ENCODE measurements at places on chromosomes 1 and 21.

- DNase-seq = no peak
These were observed 9.3 kb downstream of the FAM151A start for GRCh38 chr1:54614024-54614423.

DNA sequence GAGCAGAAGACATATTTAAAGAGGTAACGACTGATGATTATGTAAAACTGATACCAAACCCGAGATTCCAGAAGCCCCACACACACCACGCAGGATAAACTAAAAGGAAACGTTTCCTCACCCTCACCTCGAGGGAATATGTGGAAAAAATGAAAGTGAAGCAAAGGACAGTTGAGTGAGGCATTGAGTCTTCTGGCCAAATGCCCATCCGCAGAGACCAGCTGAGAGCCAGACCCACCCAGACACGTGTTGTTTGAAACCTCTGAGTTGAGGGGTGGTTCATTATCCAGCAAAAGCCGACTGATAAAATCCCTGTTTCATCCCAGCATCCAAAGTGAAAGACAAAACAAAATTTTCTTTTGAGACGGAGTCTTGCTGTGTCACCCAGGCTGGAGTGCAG is 29.6 kb upstream of the PCBP3 start:
- peak; percentile 27 for DNase-seq

- DNase-seq = no peak
These were observed 328.9 kb upstream of the USP25 start for GRCh38 chr21:15400905-15401304.

- DNase-seq = no peak
These were observed 1.7 kb downstream of the DCAF8 start for GRCh38 chr1:160260406-160261382.

- DNase-seq = no peak
These were observed 1.4 kb downstream of the ZBTB8A start for GRCh38 chr1:32540605-32541004.

DNA sequence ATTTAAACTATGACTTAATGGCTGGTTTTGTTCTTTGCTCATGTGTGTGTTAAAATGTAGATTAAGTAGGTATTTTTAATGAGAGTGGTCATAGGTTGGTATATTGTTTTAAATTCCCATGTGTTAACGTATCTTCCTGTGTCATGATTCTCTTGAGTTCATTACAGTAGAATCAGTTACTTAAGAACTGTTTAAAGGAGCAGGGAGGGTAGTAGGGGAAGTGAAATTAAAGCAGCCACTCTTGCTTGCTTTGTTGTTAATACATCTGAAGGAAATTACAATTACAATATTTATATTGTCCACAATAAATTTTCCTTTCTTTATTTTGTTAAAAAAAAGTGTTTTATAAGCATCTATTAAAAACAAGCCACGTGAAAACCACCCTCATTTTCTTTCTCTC is 119.2 kb upstream of the KIAA1614 start:
- no peak for DNase-seq

GRCh38 chr21:45169001-45169400 is 94.6 kb downstream of the ADARB1 start:
- no peak for DNase-seq

DNA sequence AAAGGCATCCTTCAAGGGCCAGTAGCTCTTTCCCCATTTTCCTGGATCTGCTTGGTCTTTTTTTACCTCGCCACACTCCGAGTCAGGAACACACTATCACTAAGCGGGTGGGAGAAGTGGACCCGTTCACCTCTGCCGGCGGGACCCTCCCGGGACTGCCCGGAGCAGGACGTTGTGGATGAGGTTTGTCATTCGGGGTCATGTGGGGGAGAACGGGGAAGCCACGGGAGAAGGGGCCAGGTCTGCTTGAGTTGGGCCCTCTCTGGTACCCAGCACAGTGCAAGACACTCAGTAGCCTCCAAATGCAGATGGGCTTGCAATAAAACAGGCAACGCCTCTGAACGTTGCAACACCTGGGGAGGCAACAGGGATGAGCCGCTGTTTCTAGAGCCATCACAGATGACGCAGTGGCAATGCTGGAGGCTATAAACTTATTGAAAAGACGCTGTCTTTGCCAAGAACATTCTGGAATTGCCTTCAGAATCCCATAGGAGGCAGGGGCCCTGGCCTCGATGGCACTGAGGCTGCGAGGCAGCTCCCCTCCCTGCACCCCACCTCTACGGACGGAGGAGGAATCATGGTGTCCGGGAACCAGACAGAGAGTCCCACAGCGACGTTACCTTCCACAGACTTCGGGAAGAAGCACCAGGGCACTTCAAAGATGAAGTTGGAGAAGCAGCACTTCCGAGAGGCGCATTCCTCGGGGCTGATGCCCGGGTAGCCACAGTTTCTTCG is 3.8 kb downstream of the TFF2 start:
- DNase-seq = no peak

DNA sequence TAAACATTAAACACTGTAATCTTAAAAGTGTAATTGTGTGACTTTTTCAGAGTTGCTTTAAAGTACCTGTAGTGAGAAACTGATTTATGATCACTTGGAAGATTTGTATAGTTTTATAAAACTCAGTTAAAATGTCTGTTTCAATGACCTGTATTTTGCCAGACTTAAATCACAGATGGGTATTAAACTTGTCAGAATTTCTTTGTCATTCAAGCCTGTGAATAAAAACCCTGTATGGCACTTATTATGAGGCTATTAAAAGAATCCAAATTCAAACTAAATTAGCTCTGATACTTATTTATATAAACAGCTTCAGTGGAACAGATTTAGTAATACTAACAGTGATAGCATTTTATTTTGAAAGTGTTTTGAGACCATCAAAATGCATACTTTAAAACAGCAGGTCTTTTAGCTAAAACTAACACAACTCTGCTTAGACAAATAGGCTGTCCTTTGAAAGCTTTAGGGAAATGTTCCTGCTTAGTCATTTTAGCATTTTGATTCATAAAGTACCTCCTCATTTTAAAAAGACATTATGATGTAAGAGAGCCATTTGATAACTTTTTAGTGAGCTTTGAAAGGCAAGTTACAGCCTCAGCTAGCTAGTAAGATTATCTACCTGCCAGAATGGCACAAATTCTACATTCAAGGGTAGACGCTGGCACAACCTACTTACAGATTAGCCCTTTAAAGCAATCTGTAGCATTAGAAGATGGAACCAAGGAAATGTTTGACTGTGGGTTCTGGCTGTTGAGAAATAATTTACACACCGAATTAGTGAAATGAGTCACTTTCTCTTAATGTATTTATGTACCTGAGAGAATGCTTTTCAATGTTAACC is 9.4 kb downstream of the SOD1 start:
- DNase-seq = no peak

DNA sequence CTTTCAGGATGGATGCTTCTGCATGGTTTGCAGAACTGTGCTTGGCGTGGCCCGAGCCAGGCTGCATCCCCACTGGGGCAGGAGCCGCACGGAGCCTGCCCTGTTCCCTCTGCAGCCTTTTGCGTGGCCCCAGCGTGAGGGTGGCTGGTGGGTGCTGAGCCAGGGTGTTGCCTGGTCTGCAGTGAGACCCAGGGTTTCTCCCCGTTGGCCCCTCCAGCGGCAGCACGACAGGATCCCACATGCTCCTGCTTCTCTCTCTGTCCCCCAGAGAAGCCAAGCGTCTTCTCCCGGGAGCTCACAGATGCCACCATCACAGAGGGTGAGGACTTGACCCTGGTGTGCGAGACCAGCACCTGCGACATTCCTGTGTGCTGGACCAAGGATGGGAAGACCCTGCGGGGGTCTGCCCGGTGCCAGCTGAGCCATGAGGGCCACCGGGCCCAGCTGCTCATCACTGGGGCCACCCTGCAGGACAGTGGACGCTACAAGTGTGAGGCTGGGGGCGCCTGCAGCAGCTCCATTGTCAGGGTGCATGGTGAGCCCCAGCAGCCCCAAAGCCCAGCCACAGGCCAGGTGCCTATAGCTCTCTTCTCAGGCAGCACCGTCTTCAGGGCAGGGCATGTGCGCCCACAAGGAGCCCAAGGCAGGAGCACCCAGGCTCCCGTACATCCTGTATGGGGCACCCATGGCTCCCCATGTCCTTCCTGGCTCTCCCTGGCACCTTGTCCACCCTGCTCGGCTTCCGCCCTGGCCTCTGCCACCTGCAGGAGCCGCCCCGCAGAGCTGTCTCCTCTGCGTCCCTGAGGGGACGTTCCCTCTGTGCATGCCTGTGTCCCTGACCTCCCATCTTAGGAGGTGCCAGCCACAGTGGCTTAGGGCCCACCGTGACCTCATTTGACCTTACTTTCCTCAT is 78.9 kb downstream of the OBSCN start:
- no peak for DNase-seq

DNA sequence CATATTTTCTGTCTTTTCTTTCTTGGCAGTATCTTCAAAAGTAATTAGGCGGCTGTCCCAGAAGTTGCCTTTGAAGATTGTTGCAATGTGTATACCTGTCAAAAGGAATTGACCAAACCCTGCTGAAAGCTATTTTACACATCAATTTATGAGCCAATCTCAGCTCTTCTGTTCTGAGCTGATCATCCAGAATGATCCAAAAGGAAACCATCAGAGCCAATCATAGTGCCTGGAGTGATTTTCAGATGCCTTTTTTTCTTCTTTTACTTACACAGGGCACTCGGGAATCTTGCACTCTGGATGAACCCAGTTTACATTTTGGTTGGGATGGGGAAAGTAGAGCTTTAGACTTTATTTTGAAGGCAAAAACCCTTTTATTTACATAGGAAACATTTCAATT is 21.8 kb upstream of the APOBEC4 start:
- no peak for DNase-seq

DNA sequence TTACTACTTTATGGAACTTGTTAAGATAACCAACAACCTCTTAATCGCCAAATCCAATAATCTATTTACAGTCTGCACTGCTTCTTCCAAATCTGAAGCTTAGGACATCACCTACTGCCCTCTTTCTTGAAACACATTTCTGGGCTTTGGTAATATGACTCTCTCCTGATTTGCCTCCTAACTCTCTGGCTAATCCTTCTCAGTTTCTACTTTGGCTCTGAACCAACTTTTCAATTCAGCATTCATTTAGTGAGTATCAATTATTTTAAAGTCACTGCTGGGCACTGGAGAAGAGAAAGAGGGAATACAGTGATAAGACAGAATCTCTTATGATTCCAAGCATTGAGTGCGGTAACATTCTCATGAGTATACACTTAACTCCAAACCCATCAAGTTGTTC is 275.0 kb downstream of the AKT3 start:
- DNase-seq = no peak

- DNase-seq = peak; percentile 79
These were observed 580 bp downstream of the INKA2 start for GRCh38 chr1:111738436-111739193.

GRCh38 chr1:221756830-221757551 is 15.1 kb upstream of the DUSP10 start:
- DNase-seq = no peak

GRCh38 chr21:19523746-19524145 is 1120.2 kb upstream of the TMPRSS15 start:
- DNase-seq = no peak

GRCh38 chr1:207311888-207312603 is 9.4 kb upstream of the CD55 start:
- DNase-seq = no peak

DNA sequence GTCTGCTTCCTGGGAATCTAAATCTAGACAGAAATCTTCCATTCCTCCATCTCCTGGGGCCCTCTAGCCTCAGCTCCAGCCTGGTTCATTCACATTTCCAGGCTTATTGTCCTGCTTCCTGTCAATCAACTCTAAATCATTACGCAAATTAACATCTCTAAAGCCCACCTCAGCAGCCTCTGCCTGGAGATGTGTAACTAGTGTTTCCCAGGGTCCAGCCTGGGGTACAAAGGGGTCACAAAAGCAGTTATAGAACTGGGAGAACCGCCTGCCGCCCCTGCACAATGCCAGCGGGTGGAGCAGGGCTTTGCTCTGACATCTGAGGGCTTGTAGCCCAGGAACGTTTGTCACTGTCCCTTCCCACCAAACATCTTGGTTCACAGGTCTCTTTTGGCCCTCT is 373.5 kb downstream of the RRAGC start:
- no peak for DNase-seq

- peak; percentile 76 for DNase-seq
These were observed 91.2 kb upstream of the JUN start for GRCh38 chr1:58874757-58875755.

GRCh38 chr1:93613898-93614297 is 67.7 kb downstream of the BCAR3 start:
- peak; percentile 71 for DNase-seq

DNA sequence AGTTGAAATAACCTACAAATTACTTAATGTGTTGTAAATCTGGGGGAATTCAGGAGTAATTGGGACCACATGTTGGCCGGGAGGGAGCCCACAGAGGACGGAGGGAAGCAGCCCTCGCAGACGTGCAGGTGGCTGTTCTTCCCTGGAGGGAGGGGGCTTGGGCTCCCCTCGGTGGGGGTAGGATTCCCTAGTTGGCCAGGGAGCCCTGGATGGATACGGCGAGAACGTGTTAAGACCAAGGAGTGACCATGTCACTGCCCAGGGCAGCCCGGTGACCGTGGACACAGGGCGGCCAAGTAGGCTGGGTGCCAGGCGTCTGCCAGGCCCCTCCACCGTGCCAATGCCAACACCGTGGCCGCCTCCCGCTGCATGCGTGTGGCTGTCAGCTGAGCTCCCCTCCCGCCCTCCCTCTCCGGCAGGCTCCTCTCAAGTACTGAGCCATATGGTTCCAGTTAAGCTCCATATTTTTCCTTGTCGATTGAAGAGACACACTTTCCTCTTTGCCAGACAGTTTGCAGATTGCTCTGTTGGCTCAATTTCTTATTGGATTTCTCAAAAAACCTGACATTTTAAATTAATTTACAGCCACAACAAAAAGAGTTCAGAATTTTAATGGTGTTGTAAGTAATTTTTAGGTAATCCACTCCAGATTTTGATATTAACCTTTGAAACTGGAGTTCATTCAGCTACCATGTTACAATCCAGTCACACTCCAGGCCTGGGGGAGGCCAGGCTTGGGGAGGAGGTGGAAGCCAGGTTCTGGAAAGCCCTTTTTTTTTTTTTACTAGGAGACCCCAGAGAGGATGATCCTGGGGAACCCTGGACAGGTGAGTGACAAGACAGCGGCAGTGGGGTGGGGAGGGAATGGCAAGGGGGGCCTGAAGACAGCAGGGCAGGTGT is 71.2 kb downstream of the CASZ1 start:
- no peak for DNase-seq

Measured in sciatic nerve (tissue), 2 donors.